Right renal pelvis (tissue), 4 donors: ENCODE measurements at places on chromosomes 1 and 21.

DNA sequence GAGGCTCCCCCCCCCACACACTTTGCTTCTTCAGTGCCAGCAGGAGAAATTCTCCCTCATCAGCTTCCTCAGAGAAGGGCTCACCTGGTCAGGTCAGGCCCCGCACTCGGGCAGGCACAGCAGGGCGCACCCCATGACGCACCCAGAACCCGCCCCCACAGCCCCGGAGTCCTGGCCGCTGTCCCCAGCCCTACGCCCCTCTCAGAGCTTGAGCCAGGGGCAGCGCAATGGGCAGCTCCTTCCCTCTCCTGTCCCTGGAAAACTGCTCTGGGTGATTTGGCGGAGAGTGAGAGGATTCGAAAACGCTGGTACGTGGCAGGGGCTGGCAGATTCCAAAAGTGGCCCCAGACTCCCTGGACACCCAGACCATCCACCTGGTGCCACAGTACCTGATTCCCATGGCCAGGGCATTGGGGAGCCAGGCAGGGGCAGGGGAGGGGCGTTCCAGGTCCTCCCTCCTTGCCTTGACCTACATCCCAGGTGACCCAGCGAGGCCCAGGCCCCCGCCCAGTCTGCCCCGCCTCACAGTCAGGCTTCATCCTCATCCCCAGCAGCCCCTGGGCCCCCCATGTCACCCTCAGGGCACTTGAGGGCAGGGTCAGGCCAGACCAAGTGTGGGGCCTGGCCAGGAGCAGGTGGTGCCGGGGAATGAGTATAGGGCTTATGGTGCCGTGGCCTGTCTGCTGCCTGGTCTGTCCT lies 23.7 kb downstream of the RRP1 start:
- no peak for DNase-seq

- no peak for DNase-seq
Measured at GRCh38 chr21:38913120-38913892, 107.6 kb downstream of the ETS2 start.

- DNase-seq = no peak
Measured at GRCh38 chr21:33374450-33375096, 28.6 kb upstream of the IFNGR2 start.

DNA sequence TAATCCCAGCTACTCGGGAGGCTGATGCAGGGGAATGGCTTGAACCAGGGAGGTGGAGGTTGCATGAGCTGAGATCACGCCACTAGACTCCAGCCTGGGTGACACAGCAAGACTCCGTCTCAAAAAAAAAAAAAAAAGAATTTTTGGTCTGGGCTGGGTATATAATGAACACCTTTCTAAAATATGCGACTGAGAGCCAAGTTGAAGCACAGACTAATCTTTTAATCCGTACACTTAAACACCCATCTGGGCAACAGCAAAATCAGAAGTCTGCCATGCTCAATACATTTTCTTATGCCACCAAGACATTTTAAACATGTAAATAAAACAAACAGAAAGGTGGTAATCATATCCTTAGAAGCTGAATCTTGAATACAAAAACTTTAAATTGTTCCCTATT lies 31.6 kb upstream of the ABCB10 start:
- DNase-seq = no peak

DNA sequence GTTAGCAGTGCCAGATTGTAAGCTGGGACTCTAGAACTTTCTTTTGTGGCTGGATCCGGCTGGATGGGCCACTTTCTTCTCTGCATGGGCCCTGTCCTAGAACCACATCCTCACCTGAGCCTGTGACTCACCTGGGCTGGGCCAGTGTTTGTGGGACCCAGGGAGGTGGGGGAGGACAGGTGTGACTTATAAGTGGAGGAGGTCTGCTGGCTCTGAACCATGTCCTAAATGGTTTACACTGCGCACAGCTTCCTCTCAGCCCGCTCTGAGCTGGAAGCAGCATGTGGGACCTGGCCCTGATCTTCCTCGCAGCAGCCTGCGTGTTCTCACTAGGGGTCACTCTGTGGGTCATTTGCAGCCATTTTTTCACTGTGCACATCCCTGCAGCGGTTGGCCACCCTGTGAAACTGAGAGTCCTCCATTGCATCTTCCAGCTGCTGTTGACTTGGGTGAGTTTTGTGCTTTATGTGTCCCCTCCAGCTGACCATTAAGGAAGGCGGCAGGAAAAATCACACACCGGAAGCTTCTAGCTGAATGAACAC lies at the start of gene AADACL3:
AADACL3 (plus strand) TSS at position 215 of the 542 bp plus-strand sequence; CDS start at position 282, 67 bp downstream.
- DNase-seq = no peak
